ENCODE measurements at places on chromosomes 1 and 21.

GRCh38 chr1:225450491-225451191 is 22.8 kb upstream of the LBR start:
- no peak for DNase-seq

GRCh38 chr1:17842686-17843085 is 87.6 kb downstream of the ACTL8 start:
- DNase-seq: no peak

GRCh38 chr1:152013664-152014237 is 20.1 kb upstream of the S100A10 start:
- no peak for DNase-seq

GRCh38 chr1:216332462-216332861 is 90.8 kb downstream of the USH2A start:
- no peak for DNase-seq

DNA sequence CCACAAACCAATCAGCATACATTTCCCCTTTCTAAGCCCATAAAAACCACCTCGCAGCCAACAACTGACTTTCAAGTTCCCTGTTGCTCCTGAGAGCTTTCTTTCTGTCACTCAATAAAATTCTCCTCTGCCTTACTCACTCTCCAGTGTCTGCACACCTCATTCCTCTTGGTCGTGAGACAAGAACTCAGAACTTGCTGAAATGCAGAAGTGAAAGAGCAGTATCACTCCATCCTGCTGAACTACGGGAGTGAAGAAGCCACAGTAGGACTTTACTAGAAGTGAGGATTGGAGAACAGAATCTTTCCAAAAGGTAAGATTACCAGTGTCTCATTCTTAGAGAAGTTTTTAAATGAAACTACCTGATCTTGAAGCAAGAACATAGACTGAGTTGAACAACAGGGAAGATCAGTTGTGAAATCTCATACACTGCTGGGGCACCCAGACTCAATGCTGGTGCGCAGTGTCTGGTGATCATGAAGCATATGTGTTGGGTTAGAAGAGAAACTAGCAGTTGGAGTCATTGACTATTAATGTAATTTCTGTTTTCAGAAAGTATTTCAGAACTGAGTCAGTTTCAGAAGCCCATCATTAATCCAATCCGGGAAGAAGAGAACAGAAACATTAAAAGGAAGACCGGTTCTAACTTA is 726.9 kb upstream of the TMPRSS15 start:
- no peak for DNase-seq

DNA sequence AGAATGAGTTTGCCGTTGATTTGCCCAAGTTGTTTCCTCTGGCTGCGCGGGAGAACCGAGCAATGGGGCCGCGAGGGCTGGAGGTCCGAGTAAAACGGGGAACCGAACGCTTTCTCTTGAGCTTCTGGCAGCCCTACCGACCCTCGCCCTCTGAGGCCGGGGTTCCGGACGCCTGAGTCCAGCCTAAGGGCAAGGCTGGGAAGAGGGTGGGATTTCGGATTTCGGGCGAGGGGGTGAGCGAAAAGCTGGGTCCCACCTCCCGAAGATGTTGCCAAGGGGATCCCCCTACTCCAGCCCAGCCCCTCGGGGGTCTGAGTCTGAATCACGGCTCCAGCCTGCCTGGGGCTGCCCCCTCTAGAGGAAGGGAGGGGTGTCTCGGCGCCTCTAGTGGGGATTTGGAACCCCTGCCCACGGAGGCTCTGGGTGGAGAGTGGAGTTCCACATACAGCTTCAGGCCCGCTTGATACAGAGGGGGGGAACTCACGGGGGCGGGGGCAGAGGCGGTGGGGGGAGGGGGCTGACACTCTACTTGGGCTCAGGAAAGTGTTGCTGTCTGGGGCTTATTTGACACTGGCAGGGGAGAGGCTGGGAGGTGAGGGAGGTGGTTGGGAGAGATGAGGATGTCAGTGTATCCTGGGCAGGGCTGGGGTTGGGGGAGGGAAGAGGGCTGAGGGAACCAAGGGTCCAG is 617 bp downstream of the KIRREL1 start:
- DNase-seq: peak; percentile 77

DNA sequence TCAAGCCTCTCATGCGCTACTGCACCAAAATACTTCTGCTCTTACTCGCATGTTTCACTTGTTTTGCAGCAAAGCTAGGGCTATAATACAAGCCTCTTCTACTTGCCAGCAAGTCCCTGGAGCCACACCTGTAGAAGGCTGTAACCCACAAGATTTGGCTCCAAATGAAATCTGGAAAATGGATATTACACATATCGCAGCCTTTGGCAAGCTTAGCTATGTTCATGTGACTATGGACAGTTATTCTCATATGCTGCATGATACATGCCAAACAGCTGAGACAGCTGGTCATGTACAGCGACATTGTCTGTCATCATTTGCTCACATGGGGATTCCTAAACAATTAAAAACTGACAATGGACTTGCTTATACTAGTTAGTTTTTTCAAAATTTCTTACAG is 270.3 kb downstream of the COL11A1 start:
- DNase-seq: no peak

DNA sequence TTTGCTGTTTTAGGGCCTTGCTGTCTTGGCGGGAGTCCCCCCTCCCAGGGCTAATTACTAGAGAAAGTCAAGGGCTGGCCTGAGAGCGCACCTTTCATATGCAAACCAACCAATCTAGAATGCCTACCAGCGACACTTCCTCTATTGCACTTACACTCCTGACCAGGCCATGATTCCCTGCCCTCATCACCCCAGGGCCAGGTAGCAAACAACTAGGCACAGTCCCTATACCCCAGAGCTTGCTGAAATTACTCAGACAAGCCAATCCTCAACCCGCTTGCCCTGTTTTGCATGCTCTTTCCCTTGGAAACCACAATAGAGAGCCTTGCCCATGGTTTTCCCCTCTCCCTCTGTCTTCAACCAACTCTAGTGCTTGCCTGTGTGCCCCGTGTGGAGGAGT is 70.3 kb downstream of the URB2 start:
- no peak for DNase-seq

GRCh38 chr1:30700528-30701257 is 22.7 kb downstream of the MATN1 start:
- DNase-seq: no peak

DNA sequence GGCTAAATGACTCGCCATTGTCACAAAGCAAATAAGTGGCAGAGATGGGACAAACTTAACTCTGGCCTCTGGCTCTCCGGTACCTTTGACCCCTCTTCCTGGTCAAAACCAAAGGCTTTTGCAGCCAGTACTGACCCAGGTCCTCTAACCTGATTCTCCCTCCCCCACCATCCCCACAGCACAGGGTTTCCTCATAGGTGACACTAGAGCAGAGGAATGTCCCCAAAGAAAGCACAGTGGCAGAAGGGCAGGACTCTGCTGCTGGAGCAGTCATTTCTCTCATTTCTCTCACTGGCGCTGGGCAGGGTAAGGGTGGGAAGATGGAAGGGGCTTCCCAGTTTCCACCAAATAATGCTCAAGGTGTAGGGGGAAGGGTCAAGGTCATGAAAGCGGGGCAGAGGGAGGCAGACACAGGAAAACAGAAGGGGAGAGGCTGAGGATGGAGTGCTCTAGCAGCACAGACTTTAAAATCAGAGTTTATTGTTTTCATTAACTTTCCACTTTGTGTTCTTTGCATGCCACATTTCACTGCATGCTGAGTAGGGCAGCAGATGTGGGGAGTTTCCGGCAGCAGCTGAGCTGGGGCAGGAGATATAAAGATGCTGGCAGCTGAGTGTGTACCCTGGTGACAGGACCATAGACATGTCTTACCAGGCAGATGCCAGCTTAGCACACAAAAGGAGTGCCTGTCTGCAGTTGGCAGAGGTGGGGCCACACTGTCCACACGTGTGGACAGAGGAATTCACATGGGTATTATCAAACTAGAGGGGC is 80.5 kb downstream of the FAM78B start:
- DNase-seq: no peak

DNA sequence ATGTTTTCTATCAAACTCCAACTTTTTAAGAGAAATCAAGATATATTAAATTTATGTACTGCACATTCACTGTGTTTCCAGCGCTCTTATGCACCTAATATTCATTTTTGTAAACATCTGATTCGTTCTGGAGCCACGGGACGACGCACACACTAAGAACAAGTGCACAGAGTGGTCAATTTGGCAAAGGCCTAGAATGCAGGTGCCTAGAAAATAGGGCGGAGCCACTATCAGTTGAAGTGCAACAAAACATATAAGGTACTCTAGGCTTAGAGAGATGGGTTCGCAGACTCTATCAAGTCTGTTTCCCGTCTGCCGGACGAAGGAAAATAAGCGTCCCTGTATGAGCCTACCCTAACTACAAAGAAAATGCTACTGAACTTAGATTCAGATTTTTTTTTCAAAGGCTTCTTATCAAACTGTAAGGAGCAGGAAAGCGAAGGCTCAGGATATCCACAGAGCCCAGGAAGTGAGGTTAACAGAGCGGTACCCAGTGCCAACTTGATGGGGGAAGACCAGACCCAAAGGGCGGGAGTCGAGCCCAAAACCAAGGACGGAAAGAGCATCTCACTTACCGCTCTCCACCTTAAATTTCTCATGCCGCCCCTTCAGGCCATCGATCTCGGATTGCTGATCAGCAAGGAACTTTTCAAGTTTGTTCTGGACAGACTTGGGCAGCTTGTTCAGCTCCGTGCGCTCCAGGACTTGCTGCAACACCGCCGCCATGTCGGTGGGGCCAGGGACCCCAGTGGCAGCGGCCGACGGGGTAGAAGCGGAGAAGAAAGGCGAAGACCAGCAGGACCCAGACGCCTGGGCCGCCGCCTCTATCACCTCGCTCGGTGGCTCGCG is 526 bp downstream of the TPR start:
- no peak for DNase-seq

GRCh38 chr1:200640963-200641401 is 20.4 kb upstream of the KIF14 start:
- DNase-seq: no peak

- no peak for DNase-seq
Measured at GRCh38 chr1:30838996-30839395, 69.6 kb downstream of the SDC3 start.

DNA sequence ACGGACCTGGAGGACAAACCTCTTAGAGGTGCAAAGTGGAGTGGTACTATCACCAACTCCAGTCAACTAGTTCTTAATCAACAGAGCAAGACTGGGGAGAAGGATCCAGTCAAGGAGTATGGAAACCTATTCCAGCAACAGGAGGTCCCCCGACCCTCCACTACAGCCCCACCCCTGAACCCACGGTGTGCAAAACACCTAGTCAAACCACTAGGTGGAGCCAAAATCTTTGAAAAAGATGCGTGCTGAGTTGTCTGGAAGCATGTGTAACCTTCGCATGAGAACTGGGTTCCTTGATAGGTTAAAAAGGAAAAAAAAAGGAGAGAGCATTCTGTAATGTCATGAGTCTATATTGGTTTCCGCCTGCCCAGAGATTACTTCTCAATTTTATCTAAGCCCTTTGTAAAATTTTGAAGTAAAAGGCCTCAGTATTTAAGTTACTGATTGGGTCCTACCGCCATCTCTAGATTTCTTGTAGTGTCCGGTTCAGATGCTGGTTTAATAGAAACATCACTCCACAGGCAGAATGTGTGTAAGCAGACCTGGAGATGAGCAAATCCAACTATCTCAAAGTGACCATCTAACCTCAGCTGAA is 81.9 kb upstream of the HAO2 start:
- peak; percentile 57 for DNase-seq

- no peak for DNase-seq
Measured at GRCh38 chr1:232669981-232670747, 40.2 kb upstream of the SIPA1L2 start.

DNA sequence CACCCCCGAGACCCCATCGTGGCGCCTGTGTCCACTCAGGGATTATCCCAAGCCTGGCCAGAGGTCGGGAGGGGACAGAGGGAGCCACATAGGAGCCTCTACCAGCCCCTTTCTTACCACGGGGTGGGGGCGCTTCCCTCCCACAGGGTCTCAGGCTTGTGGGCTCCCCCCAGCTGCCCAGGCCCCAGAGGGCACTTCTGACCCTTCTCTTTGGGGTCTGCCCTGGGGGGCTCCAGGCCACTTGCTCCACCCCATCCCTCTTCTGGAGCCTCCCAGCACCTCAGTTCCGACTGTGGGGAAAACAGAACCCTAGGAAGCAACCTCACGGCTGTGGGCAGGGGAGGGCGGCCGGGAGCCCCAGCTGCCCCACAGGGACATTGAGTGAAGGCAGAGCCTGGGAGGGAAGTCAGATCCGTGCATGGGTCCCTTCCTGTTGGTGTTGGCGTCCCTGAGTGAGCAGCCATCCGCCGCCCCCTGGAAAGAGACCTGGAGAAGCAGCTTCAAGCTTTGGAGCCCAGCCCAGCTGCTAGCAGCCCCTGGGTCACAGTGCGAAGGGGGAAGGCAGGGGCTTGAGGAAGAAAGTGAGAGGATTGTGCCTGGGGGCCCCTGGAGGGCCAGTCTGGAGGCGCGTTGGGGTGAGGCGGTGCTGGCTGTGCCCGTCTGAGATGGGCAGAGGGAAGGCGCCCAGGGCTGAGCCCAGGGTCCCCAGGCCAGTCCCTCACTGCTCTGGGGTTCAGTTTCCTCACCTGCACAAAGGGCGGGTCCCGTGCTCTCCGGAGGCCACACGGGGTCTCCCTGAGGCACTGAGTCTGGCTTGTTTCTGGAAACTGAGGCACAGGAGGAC is 22.1 kb downstream of the RRP1 start:
- DNase-seq: no peak

GRCh38 chr21:41488080-41488479 is 19.9 kb downstream of the TMPRSS2 start:
- no peak for DNase-seq

DNA sequence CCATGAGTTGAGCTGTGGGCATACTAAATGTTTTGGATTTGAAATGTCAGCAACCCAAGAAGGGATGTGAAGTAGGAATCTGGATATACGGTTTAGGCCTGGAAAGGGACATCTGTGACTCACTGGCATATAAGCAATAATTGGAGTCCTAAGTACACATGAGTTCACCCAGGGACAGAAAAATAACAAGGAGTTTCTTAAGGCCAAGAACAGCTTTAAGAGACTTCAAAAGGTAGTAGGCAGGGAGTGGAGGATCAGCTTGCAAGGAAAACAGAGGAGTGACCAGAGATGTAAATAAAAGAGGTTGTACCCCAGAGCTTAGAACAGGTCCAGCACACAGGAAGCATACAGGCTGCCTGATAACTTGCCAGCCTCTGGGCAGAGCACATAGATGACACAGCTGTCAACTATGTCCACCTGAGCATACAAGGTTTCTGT is 28.1 kb downstream of the TMEM50B start:
- no peak for DNase-seq

DNA sequence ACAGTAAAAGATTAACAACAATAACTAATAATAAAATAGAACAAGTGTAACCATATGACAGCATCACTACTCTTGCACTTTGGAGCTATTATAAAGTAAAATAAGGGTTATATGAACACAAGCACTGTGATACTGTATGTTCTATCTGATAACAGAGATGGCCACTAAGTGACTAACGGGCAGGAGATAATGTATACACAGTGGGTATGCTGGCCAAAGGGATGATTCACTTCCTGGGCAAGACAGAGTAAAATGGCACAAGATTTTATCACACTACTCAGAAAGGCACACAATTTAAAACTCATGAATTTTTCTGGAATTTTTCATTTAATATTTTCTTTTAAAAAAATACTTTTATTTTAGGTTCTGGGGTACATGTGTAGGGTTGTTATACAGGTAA is 12.3 kb downstream of the SLC9C2 start:
- DNase-seq: no peak

Measured in eye (tissue), 1 donor.